ENCODE measurements at places on chromosomes 4 and X. TPM values are rescaled to one million over a fixed set of nuclear protein-coding genes. Genes with fewer than 3 reads are reported as not detected.

GRCh38 chrX:6694221-6694620 lies 159.3 kb upstream of the VCX3A start:
- no peaks in the 10 kb centered on the region for H3K27me3 ChIP-seq
- no peak overlapping the region for H3K4me3 ChIP-seq
- no peak for DNase-seq
- H3K36me3 ChIP-seq: no peaks in the 10 kb centered on the region

GRCh38 chrX:149371986-149372385 lies 133.1 kb downstream of the IDS start:
- H3K4me3 ChIP-seq: no peak overlapping the region
- no peaks in the 10 kb centered on the region for H3K36me3 ChIP-seq
- no peak for DNase-seq
- H3K27me3 ChIP-seq: peaks cover 2% of the 10 kb centered on the region

- H3K27me3 ChIP-seq: peaks cover 5% of the 10 kb centered on the region
- no peak overlapping the region for H3K27ac ChIP-seq
- H3K4me3 ChIP-seq: no peak overlapping the region
These were observed 10.6 kb downstream of the FAM184B start for GRCh38 chr4:17770845-17771244.

GRCh38 chr4:71333960-71334359 lies 4.9 kb upstream of the SLC4A4 start:
- peaks cover 12% of the 10 kb centered on the region for H3K27me3 ChIP-seq
- no peak for DNase-seq
- no peak overlapping the region for H3K4me3 ChIP-seq
- peaks cover 7% of the 10 kb centered on the region for H3K4me1 ChIP-seq

DNA sequence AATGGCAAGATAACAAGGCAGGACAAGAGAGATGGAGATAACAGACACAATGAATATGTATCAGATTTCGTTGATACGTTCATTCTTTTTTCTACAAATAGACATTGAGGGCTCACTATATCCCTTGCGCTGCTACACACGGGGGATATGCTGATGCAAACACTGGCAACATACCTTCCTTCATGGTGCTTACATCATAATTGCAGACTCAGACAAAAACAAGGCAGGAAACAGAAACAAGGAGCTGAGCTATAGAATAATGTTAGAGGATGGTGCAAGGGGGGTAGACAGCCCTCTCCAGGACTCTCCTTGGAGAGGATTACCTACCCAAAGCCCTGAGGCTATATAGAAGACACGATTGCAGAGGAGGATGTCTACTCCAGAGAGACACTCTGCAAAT lies 1069.5 kb downstream of the DMD start:
- H3K27me3 ChIP-seq: no peaks in the 10 kb centered on the region
- DNase-seq: no peak
- H3K4me3 ChIP-seq: no peak overlapping the region
- H3K4me1 ChIP-seq: no peaks in the 10 kb centered on the region

GRCh38 chrX:30219372-30219771 lies 4.0 kb downstream of the MAGEB2 start:
- no peak overlapping the region for H3K4me3 ChIP-seq
- H3K36me3 ChIP-seq: no peaks in the 10 kb centered on the region
- no peak overlapping the region for H3K27ac ChIP-seq
- no peaks in the 10 kb centered on the region for H3K4me1 ChIP-seq

DNA sequence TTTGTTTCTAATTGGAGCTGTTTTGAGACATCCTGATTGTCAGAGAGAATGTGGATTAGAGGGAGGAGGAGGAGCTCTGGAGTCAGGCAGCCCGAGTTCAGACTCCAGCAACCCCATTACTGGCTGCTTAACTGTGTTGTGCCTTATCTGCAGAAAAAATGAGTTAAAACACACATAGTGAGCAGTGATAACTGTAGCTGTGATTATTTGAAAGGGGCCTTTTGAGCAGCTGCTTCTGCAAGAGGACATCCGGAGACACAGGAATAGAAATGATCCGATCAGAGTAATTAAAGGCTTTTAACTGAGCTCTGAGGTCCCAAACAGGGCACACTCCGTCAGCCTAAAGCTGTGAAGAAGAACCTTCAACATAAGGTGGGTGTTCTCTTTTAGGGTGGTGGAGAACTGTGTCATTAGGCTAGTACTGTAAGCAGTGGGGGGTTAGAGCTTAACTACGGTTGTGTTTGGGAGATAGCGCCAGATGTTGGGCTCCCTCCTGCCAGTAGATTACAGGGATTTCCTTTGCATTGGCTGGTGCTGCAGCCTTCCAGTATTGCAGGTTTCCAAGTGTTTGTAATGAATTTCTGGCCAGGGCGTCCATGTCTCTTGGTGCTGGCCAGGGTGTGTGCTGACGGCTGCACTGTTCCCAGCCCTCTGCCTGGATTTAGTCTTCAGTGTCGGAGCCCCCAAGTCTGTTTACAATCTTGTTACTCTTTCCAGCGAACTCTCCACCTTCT lies 24.3 kb downstream of the ADD1 start:
- no peaks in the 10 kb centered on the region for H3K27me3 ChIP-seq
- H3K27ac ChIP-seq: no peak overlapping the region
- H3K4me1 ChIP-seq: peaks cover 24% of the 10 kb centered on the region
- H3K36me3 ChIP-seq: peaks cover 11% of the 10 kb centered on the region

GRCh38 chr4:37879365-37879764 lies 11.5 kb upstream of the TBC1D1 start:
- peaks cover 4% of the 10 kb centered on the region for H3K4me1 ChIP-seq
- H3K4me3 ChIP-seq: no peak overlapping the region
- H3K27ac ChIP-seq: no peak overlapping the region
- H3K27me3 ChIP-seq: peaks cover 4% of the 10 kb centered on the region
- H3K36me3 ChIP-seq: peaks cover 1% of the 10 kb centered on the region
- DNase-seq: no peak

The CTAG2 gene
- total RNA-seq: 21.0 TPM

GRCh38 chr4:83153417-83153816 lies 38.9 kb upstream of the PLAC8 start:
- H3K4me3 ChIP-seq: no peak overlapping the region
- peaks cover 21% of the 10 kb centered on the region for H3K36me3 ChIP-seq
- H3K27ac ChIP-seq: no peak overlapping the region
- H3K4me1 ChIP-seq: peaks cover 22% of the 10 kb centered on the region

DNA sequence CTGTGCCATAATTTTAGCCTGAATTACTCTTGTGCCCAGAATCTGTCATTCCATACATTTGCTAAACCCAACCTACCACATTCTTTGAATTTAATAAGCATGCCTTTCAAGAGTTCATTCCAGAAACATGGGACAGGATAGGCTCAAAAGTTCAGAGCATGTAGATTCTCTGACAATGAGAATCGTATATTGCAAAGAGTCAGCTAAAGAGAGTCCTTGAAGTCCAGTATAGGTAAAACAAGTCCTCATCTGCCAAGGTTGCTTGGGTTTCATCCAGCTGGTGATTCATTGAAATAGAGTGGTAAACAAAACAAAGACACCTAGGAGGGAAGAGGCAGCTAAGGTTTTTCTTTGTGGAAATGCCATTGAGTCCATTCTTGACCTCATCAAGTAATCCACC lies 249.3 kb upstream of the DIPK2B start:
- H3K4me3 ChIP-seq: no peak overlapping the region
- no peak overlapping the region for H3K27ac ChIP-seq
- DNase-seq: no peak
- H3K4me1 ChIP-seq: no peaks in the 10 kb centered on the region
- H3K27me3 ChIP-seq: peaks cover 4% of the 10 kb centered on the region

- no peak overlapping the region for H3K27ac ChIP-seq
- peaks cover 33% of the 10 kb centered on the region for H3K36me3 ChIP-seq
- no peak overlapping the region for H3K4me3 ChIP-seq
- no peak for DNase-seq
- H3K27me3 ChIP-seq: no peaks in the 10 kb centered on the region
These were observed 24.1 kb downstream of the OCIAD1 start for GRCh38 chr4:48854982-48855381.

DNA sequence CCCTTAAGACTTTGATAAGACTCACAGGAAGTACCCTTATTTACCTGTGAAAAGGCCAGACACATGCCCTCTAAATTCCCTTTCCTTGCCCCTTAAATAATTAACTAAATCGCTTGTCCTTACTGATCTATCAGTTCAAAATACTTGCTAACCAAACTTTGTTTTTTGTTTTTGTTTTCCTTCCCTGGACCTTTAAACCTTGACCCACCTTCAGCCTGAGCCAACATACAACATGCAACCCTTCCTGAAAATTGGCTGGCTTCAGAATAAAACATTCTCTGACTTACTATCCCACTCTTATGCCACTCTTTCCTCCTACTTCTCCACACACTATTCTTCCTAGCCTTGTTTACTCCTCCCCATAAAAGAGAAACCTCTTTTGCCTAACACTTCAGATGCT lies 448.1 kb upstream of the TRAM1L1 start:
- no peak overlapping the region for H3K4me3 ChIP-seq
- no peak for DNase-seq
- H3K36me3 ChIP-seq: no peaks in the 10 kb centered on the region
- no peaks in the 10 kb centered on the region for H3K27me3 ChIP-seq

- no peak overlapping the region for H3K27ac ChIP-seq
- DNase-seq: no peak
- H3K4me1 ChIP-seq: peaks cover 9% of the 10 kb centered on the region
- peaks cover 65% of the 10 kb centered on the region for H3K27me3 ChIP-seq
- no peaks in the 10 kb centered on the region for H3K36me3 ChIP-seq
These were observed 206.8 kb downstream of the TENM3 start for GRCh38 chr4:182449930-182450439.

The CDS1 gene
- 0.26 TPM for total RNA-seq

The UGT2B10 gene
- not detected for total RNA-seq

The MTMR8 gene
- total RNA-seq: 4.6 TPM

The TSPAN7 gene
- total RNA-seq: not detected

GRCh38 chrX:23616361-23616760 lies 50.9 kb upstream of the PRDX4 start:
- no peak for DNase-seq
- no peak overlapping the region for H3K27ac ChIP-seq
- H3K4me1 ChIP-seq: no peaks in the 10 kb centered on the region
- no peak overlapping the region for H3K4me3 ChIP-seq
- H3K27me3 ChIP-seq: peaks cover 2% of the 10 kb centered on the region

DNA sequence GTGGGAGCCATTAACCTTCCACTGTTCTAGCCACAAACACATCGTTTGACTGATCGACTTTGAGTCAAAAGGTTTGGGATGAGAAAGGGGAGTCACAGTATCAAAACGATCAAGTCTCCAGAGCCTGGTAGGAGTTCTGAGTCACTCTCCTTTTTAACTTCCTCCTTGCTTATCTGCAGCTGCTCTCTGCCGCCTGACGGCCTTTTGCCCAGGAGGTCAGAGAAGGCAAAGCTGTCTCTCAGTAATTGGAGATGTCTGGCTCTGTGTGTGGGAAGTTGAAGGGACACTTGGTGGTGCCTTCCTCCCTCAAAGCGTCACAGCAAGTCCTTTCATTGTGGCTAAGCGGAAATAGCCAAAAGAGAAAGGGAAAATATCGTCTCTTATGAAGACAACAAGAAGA lies 63.1 kb downstream of the ANOS1 start:
- no peaks in the 10 kb centered on the region for H3K4me1 ChIP-seq
- no peak overlapping the region for H3K27ac ChIP-seq
- no peak overlapping the region for H3K4me3 ChIP-seq
- H3K36me3 ChIP-seq: no peaks in the 10 kb centered on the region

DNA sequence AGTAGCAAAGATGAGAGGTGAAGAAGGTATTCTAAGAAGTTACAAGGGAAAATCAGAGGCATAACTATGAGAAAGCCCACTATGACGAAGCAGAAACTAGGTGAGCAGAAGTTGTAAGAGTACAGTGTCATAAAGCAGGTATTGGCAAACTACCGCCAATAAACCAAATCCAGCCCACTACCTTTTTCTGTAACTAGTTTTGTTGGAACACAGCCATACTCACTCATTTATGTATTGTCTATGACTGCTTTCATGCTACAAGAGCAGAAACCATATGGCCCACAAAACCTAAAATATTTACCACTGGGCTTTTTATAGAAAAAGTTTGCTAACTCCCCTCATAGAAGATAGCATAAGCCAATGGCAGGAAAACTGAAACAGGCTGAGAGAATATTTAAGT lies 31.8 kb upstream of the ZCCHC13 start:
- DNase-seq: no peak
- peaks cover 6% of the 10 kb centered on the region for H3K36me3 ChIP-seq
- no peak overlapping the region for H3K4me3 ChIP-seq
- peaks cover 2% of the 10 kb centered on the region for H3K4me1 ChIP-seq
- H3K27ac ChIP-seq: no peak overlapping the region
- no peaks in the 10 kb centered on the region for H3K27me3 ChIP-seq

Measured in activated naive CD8-positive, alpha-beta T cell treated with anti-CD3 and anti-CD28 coated beads, Interleukin-2, amount 10 ng/mL, durations not matched to agents 7 days and 5 days (primary cell).